ENCODE measurements at places on chromosomes 7 and 10.

DNA sequence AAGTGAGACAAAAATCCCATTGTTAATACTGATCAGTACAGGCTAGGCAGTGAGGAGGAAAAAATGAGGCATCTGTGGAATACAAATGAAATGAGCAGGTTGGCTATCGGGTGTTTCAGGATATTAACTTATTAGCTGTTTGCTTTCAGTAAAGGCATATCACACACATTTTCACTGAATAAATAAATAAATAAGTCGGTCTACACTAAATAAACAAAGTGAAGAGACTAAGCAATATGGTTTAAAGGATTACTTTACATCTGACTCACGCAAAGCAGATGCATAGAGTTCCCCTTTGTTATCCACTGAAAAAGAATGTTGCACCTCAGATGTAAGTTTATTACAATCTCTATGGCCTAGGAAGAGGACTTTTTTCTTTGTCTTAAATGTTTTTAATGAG, 6.3 kb upstream of the SEMA3A start:
- no peak for DNase-seq

DNA sequence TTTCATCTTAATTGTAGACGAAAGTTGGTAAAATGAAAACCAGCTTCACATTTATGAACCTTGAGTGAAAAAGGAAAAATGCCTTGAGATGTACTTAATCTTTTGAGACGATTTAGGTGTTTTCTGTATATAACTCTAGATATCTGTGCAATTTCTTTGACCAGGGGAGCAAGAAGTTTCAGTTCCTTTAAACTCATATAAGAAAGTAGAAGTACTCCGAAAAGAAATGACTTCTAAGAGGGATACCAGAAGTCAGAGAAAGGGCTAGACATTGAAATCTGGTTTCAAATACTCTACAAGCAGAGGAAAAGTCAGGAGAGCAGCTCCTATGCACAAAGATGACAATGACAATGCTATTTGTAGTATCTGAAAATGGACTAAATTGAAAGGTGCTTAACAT, 303.7 kb downstream of the BAMBI start:
- DNase-seq, result no peak

GRCh38 chr10:121237718-121238117, 360.5 kb downstream of the FGFR2 start:
- DNase-seq, result no peak

DNA sequence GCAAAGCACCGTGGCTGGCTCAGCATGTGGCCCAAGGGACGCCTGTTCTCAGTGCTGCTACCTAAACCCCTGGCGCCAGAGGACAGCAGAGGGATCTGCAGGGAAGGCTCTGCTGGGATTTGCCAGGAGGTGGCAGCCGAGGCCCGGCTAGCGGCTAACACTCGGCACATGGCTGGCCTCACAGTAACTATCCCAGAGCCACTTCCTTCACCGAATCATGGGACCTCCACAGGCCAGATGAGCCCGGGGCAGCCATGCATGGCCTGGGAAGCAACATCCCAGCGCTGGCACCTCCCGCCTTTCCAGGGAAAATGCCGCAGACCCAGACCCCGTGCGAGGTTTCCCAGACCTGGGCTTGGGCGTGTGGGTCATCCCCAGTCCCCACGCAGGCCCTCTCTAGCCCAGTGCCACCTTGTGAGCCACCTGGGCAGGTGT, 36.4 kb downstream of the DPYSL4 start:
- peak; percentile 91 for DNase-seq

GRCh38 chr10:133379801-133380666, 972 bp downstream of the PAOX start:
- DNase-seq, result peak; percentile 60

GRCh38 chr7:77687747-77688144, 8.5 kb upstream of the RSBN1L start:
- DNase-seq, result no peak

DNA sequence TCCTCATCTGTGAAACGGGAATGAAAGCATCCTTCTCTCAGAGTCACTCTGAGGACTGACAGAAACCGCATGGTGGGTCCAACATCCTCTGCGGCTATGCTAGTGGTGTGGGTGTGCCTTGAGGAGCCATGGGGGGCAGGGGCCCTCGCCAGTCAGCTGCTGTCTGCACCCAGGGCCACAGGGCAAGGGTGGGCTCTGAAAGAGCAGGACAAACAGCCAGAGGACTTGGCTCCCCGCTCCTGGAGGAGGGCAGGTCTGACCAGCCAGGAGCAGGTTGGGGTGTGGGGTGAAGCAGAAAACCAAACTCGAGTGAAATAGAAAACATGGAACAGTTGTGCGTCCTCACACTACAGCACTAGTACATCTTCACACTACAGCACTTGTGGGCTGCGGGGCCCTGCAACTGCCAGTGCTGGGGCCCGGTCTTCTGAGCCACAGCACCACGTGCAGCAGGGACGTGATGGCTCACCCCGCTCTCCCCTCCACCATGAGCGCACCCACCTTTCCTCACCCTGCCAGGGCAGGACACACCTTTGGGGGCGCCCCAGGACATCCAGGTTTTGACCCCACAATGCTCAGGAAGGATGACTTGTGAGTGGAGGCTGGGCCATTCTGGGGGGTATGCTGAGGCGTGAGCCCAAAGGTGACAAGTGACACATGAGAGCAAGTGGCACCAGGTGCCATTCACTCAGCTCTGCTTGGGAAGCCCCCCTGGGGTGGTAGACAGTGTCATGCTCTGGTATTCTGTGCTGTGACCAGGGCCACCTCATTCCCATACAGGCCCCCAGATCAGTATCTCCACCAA, 96.1 kb upstream of the RET start:
- DNase-seq, result no peak

- DNase-seq, result no peak
These were observed 443.0 kb upstream of the MKI67 start for GRCh38 chr10:128568990-128569945.

GRCh38 chr7:83289419-83289993, 126.8 kb upstream of the PCLO start:
- no peak for DNase-seq

DNA sequence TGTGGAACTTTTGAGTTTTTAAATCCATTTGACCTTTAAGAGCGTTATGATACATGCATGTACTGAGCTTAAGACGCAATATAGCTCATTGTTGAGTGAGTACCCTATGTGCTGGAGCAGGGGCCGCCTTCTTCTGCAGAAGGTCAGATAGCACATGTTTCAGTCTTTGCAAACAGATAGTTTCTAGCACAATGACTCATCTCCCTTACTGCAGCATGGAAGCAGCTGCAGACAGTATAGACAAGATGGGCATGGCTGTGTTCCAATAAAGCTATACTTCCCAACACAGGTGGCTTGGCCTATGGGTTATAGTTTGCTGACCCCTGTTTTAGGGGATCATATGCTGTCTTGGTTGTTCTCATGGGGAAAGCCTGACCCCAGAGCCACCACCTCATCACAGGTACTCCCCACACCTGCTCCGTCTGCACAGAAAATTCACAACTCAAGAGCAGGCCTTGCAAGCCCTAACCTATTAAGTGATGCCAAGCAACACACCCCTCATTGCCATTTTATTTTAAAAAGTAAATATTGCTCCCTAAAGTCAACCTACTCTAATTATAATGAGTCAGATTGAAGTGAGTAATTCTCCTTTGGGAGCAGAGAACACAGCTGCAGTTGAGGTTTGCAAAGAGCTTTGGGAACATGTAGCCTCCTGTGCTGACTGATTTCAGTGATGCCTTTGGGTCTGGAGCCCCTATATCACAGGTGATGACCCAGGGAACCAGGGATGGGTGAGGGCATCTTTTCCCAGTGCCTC, 330.1 kb downstream of the PAXIP1 start:
- peak; percentile 32 for DNase-seq

DNA sequence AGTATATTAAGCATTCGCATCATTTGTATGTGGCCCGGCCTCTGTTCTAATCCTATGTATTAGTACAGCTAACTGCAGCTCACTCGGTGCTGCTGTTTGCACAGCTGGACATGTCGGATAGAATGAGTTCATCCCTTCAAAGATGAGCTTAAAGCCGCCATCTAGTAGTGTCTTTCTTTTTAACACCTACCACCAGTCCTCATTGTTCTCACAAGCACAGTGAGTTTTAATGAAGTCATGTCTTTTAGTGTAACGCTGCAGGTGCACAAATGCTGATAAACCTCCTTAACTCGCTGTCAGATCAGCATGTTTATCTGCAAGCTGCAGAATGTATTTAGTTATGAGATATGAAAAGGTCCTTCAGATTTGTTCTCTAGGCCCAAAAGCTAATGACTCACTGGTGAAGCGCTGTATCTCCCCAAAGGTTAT, 247.5 kb downstream of the MTERF1 start:
- DNase-seq, result no peak

DNA sequence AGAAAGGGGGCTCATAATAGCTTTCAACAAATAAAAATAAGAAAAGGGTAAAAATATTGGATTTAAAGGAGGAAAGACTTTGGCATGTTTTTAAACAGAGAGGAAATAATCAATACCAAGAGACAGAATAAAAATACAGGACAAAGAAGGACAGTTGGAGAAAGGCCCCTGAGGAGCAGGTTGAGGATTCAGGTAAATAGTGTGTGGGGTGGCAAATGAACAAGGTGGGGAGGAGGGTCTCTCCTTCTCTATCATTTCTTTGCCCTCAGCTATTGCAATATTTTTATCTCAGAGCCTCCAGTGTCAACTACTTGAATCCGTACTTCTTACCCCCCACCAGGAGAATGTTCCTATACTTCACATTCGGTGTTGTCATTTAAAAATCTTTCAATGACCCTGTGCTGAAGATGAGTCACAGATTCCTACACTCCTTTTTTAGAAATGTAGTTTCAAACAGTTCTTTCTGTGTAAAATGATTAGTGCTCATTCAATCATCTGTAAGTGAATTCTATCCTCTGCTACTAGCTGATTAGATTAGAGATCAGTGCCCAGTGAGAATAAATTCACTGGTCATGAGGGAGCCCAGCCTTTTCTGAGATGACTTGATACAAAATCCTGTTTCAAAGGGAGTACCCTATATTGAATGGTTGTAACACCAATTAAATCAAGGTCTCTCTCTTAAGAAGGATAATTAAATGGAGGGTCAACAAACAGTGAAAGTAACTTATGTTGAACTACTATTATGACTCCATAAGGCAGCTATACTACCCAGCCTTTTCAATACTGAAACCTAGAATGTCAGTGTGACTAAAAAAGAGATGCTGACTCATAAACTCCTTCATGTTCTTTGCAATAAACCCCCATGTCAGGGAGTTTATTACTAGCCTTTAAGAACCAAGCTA, 50.4 kb upstream of the WNT16 start:
- DNase-seq, result no peak

GRCh38 chr7:19145434-19146115, 354 bp upstream of the FERD3L start:
- DNase-seq, result no peak

GRCh38 chr10:24695452-24695851, 28.2 kb downstream of the ARHGAP21 start:
- no peak for DNase-seq

DNA sequence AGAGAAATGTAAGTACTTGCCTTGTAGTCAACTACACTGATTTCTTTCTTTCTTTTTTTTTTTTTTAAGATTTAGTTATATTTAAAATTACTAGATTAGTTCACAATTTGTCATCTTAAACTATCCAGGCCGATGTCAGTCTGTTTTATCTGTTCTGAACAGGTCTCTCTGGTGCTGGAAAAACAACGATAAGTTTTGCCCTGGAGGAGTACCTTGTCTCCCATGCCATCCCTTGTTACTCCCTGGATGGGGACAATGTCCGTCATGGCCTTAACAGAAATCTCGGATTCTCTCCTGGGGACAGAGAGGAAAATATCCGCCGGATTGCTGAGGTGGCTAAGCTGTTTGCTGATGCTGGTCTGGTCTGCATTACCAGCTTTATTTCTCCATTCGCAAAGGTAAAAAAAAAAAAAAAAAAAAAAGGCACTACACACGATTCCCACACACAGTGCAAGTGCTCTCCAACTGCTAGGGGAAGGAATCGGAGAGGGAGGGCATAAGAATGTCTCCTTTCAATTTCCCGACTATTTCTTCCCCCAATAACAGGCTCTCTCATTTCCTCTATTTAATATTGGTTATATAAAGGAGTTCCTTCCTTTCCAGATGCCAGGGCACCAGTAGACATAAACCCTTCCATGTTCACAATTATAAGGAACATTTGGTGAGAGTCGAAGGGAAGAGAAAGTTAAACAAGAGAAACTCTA, 53.4 kb downstream of the PAPSS2 start:
- no peak for DNase-seq

GRCh38 chr7:80583901-80584300, 54.5 kb upstream of the CD36 start:
- peak; percentile 5 for DNase-seq

GRCh38 chr10:112790921-112791320, 159.1 kb upstream of the TCF7L2 start:
- DNase-seq, result no peak

DNA sequence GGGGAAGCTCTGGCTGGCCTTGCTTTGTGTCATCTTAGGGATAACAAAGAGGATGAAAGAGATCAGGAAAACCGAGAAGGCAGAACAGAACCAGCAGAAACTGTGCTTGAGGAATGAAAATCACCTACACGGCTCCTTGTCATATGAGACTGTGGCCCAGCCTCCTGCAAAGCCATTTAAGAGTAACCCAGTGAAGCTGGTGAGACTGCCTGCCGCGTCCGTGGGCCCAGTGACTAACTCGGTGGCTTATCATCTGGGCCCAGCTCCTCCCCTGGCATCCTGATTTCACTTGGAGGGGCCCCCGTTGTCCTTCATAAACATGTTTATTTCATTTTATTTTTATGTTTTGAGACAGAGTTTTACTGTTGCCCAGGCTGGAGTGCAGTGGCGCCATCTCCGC, 30.7 kb downstream of the HTRA1 start:
- DNase-seq, result no peak

GRCh38 chr10:90308223-90308622, 549.6 kb downstream of the HTR7 start:
- DNase-seq, result no peak

DNA sequence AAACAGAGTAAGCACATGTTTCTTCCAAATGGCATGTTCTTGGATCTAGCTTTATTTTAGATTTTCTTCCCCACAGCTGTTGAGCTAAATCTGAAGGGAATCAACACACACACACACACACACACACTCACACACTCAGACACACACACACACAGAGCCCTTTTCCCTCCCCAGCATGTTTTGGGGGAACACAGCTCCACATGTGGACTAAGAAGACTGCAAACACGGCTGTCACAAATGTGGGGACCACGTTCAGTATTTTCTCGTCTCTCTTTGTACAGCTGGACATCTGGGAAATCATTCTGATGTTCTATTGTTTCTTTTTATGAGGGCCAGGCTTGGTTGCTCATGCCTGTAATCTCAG, 116.3 kb downstream of the ABLIM1 start:
- no peak for DNase-seq

- peak; percentile 100 for DNase-seq
These were observed 444 bp upstream of the HIP1 start for GRCh38 chr7:75738975-75739795.

GRCh38 chr7:146378196-146378595, 261.6 kb downstream of the CNTNAP2 start:
- no peak for DNase-seq

- DNase-seq, result no peak
These were observed 22.8 kb downstream of the CALML3 start for GRCh38 chr10:5547681-5547930.

- DNase-seq, result peak; percentile 65
These were observed 97.7 kb upstream of the TCF7L2 start for GRCh38 chr10:112852306-112852705.
